WERI-Rb-1 (cell line): ENCODE measurements at places on chromosomes 2 and 18.
A peak's percentile ranks its signal among the peaks of the same experiment; 100 is the strongest.

DNA sequence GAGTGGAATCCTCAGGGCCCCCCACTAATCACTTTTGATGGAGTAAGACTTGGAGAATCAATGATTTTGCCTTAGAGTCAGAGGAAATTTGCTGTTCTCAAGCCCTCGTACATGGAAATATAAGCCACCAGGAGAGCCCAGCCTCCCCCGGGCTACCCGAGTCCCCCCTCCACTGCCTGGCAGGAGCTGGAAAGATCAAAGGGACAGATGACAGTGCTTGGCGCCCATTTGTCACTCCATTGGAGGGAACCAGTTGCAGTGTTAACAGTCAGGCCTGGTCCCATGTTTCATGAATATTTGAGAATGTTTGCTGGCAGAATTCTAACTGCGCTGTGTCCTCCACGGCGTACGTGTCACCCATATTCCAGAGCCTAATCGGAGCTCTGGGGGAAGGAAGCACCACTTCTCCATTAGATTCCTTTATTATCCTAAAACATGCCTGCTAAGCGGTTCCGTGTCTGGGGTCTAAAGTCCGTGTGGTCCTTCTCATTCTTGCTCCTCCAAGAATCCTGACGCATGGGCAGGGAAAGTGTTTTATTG lies 202.4 kb downstream of the KLHL29 start:
- DNase-seq, result no peak

DNA sequence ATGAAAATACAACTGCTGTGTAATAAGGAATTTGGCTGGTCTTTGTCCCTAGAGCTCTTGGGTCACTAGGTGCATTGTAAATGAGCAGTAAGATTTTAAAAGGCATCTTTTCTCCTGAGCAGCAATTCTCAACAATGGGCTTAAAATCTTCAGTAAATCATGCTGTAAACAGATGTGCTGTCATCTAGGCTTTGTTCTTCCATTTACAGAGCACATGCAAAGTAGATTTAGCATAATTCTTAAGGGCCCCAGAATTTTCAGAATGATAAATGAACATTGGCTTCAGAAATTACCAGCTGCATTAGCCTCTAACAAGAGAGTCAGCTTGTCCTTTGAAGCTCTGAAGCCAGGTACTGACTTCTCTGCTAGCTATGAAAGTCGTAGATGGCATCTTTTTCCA lies 26.8 kb upstream of the SCRN3 start:
- DNase-seq, result no peak

- no peak for DNase-seq
Measured at GRCh38 chr2:36530178-36530982, 67.6 kb downstream of the FEZ2 start.

DNA sequence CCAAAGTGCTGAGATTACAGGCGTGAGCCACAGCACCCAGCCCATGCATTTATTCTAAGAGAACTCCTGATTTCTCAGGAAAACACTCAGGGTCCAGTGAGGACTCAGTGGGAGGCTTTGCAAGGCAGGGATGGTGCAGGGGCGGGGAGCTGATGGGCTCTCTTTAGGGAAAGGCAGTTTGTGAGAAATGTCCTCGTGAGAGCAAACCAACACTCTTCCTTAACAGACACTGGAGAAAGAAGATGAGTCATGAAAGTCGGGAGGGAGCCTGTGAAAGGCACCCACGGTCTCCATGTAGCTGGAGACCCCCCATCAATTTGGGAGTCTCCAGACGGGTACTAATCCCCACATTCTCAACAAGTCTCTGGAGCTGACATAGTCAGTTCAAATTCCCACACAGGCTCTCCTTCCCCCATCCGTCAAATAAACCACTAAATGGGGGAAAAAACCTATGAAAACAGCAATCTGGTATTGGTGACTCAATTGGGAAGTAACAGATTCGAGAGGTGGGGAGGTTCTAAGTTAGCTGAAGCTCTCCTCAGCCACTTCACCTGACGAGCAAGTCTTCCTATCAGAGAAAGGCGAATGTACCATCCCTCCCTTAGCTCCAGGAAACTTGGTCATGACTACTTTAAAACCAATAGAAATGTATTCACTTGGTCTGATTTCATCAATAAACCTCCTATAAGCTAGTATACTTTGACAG lies 11.0 kb upstream of the CREG2 start:
- DNase-seq, result no peak

DNA sequence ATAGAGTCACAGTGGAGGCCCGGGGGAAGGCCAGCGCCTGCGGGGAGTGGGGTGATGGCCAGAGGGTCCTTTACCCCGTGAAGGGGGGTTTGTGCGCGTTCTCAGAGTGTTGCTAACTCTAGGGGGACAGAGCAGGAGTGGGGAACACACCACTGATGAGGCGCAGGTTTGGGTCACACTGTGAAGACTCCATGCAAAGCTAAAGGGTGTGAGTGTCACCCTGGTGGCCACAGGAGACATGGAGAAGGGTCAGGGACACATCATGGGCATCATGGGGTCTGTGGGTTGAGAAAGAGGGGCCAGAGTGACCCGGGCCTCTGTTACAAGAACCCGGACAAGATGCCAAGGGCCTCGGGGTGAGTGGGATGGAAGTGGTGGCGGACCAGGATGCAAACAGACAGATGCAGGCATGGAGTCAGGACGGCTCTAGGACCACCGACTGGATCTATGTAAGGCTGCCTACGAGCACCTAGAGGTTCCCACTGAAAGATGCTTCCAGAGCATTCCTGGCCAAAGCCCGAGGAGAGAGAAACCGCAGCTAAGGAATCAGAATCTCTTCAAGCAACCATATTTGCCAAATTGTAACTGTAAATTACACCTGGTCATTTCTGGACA lies 84.3 kb downstream of the PXDN start:
- DNase-seq, result no peak

DNA sequence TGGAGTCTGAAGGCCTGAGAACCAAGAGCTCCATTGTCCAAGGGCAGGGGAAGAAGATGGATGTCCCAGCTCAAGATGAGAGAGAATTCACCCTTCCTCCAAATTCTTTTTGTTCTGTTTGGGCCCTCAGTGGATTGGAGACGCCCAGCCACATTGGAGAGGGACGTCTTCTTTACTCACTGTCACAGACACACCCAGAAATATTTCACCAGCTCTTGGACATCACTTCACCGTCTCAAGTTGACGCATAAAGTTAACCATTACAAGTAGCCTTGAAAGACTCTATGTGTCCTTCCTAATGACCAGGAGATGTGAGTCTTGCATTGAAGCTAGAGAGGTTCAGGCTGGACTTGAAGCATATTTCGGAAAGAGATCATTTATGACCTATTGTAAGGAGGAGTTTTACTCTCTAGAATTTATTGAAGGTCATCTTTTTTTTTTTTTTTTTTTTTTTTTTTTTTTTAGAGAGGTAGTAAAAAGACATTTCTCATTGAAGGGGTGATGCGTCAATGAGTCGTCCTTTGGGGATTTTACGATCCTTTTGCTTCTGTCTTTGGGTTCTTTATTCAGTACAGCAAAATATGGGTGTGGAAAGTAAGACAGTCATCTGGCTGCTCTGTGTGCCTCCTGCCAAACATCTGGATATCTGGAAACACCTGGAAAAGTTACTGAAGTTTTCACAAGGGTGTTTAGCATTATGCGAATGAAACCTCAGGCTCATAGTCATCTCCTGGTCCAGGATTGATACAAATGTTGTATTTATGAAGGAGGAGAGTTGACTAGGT lies 118.1 kb downstream of the PRPF40A start:
- no peak for DNase-seq

DNA sequence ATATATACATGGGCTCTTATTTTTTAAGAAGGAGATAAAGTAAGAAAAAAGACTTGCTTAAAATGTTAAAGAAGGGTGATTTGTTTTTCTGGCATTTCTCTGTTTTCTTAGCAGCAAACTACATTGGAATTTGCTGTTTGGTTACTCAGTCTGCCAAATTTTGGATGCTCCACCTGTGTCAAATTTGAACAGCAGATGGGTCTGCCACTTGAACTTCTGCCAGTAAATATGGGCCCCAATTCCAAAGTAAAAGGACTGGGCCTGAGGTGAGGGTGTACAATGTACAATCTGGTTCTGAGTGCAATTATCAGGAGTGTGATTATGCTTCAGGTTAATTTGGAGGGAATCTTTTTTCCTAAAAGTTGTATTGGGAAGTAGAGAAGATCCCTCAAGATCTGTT lies 794.5 kb downstream of the DSC3 start:
- DNase-seq, result no peak

DNA sequence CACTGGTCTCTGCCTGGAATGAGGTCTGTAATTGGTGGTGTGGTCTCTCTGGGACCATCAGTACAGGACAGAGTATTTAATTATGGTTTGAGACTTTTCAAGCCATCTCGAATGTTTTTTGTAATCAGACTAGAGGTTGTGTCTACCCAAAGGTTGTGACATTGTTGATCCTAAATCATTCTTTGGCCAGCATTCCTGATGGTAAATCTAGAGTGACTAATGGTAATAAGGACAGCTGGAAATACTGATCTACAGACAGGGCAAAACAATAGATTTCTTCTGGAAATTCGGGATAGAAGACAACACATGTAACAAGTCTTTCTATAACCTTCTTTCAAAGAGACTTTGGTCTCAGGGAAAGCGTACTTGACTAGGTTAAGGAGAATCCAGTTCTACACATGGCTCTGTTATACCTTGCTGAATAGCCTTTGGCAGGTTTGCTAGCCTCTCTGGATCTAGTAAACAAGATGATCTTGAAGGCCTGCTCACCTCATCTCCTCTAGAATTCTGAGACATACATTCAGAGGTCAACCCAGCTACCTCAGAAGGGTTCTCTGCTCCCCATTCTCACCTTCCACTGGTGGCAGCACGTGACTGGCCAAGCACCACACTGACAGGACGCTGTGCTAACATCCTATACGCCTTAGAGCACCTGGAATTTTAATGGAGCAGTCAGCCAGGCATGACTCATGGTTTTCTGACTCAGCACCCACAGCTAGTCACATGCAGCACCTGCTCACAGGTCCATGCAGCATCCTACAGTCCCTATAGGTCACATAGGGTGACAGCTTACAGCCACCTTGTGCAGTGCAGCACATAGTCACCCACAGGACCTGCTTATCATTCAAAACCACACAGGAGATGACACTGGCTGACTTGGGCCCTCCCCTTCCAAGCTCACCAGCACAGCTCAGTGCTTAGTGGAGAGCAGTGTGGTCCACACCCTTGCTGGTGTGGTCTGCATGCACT lies 12.2 kb downstream of the PLB1 start:
- no peak for DNase-seq

GRCh38 chr2:111659361-111660333 lies 224.3 kb downstream of the ANAPC1 start:
- no peak for DNase-seq

DNA sequence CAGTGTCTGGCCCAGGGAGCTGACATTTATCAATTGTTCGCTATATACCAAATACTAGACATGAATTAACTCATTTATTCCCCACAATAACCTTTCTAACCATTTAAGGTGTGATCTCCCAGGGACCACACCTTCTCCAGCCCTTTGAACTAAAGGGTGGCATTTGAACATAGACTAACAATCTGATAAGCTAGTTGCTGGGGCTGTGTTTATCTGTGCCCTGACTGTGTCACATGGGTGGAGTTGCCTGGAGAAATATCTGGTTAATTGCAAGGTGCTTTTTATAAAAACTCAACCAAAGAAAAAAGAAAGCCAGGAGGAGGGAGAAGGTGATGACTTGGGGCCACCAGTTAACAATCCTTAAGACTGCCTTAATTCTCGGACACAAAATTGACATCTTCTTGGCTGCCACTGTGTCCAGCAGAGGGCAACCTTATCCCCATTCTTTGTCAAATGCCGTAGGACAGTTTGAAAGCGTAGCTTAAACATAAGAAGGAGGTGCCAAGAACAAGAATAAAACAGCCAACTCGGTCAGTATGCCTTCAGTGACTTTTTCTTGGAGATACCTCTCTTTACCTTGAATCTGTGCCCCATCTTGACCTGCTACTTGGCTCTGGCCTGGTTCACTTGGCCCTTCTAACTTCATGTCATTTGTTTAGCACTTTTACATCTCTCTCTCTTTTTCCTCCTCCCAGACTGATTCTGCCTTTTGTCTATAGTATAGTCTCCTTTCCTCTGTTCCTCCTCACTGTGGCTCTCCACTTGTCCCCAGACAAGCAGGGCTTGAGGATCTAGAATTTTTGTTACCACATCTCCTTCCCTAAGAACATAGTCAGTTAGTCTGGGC lies 183.4 kb downstream of the MYO3B start:
- peak; percentile 60 for DNase-seq

DNA sequence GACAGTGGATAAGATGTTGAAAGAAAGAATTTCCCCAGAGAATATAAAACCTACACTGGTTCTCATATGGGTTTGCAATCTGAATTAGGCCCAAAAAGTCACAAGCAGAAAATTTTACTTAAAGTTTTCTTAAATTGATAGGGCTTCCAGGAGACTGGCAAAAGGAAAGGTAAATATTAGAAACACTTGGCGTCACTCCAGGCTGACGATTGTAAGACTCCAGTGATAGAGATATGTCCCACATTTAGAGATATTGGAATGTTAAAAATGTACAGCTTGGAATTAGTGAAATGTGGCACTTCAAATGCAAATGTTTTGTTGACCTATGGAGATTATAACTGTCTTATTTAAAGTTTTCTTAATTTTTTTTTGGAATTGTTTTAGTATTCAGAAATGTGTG lies 14.0 kb downstream of the YIPF4 start:
- no peak for DNase-seq

- DNase-seq, result no peak
Measured at GRCh38 chr2:172736424-172737174, 954 bp downstream of the RAPGEF4 start.

GRCh38 chr2:108492364-108492763 lies 41.9 kb upstream of the LIMS1 start:
- no peak for DNase-seq

- no peak for DNase-seq
Measured at GRCh38 chr2:236365258-236366048, 101.2 kb upstream of the ASB18 start.

DNA sequence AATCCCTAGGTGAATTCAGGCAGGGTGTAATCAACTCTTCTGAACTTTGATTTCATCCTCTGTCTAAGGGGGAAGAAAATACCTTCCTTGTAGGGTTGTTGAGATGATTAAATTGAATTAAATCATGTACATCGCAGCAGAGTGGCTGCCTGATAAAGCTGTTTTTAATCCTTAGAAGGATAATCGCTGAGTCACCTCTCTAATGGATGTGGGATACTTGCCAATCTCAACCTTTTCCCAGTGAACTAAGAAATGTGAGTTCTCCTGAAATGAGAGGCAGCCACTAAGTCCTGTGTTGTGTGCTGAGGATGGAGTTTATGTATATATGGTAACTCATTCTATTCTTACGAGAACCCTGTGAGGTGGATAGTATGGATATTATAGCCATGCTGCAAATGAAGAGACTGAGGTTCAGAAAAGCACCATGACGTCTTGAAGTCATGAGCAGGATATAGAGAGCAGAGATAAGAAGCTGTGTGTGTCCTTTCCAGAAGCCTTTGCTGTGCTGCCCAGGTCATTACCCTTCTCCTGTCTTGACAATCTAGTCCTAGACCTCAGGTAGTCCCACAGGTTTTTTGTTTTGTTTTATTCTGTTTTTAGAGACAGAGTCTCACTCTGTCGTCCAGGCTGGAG lies 93.3 kb downstream of the HNRNPLL start:
- peak; percentile 46 for DNase-seq

GRCh38 chr18:3132700-3133099 lies 87.1 kb downstream of the MYOM1 start:
- DNase-seq, result no peak
